Mucosa of gallbladder (tissue), 1 donor: ENCODE measurements at places on chromosomes 7 and 10.
A peak's percentile ranks its signal among the peaks of the same experiment; 100 is the strongest.

DNA sequence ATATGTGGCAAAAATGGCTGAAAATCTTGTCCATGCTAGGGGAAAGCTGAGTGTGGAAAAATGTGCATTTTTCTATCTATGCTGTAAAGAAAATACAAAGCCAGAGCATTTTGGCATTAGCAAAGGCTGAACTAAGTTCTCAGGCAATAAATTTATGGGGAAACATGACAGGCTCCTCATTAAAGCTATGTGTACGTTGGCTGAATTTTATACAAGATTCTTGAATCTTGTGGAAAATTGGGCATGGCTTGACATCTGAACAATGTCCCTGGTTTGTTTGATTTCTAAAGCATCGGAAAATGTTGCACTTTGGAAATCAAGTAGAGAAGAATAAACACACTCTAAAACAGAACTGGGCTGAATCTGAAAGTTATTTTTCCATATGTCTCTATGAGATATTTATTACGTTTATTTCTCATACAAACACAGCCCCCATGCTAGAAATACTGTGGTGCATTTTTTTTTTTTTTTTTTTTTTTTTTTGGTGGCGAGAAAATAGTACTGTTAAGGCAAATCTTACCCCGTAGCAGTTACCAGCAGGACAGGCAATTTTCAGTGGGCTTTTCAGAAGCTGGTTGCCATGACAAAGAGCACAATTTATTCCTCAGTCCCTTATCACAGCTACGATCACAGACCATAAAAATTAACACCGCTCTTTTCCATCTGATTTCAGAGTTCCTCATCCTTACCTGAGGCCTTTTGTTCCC is 16.9 kb downstream of the CPA1 start:
- no peak for DNase-seq

DNA sequence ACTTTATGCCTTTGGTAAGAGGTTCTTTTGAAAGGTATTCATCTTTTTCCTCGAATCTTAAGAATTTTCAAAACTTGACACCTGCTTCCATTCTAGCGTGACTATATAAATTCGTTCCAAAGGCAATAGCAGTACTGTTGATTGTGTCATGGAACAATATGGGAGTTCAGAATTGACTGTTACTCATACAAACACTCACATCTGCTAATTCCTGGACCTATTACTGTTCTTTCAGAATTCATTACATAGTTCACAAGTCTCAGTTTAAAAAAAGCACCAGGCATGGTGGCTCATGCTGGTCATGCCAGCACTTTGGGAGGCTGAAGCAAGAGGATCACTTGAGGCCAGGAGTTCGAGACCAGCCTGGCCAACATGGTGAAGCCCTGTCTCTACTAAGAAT is 80.9 kb downstream of the CACNB2 start:
- no peak for DNase-seq

DNA sequence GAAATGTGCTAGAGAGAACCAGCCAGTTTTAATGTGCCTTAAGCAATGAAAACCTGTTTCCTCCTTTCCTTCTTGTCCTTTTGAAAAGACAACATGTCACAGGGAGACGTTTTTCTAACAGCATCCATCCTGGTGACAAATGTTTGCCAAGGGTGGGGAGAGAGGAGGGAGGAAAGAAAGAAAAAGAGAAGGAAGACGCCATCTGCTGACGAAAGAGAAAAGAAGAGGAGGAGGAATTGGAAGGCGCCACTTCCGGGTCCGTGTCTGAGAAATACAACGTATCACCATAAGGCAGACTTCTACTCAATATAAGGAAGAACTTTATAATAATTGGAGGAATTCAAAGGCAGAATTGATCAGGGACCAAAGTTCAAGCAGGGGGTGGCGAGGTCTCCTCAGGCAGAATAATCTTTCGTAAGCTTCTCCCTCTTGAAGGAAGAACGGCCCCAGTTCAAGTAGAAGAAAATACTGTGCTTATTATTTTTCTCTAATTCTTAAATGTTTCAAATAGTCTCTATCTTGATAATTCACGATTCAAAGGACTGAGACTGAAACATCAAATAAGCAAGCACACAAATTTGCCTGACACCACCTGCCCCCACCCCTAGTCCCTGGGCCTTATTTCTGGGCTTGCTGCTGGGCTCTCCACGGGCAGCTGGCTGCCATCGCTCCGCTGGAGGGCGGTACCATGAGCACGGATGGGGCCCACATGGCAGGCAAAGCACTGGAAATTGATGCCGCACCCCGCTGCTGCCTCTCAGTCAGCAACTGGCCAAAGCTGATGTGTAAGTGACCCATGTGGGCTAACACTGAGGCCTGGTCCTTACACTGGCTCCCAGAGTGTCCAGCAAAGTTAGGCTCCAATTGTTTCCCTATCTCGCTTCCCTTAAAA is 273.7 kb upstream of the KLF14 start:
- DNase-seq: peak; percentile 87

DNA sequence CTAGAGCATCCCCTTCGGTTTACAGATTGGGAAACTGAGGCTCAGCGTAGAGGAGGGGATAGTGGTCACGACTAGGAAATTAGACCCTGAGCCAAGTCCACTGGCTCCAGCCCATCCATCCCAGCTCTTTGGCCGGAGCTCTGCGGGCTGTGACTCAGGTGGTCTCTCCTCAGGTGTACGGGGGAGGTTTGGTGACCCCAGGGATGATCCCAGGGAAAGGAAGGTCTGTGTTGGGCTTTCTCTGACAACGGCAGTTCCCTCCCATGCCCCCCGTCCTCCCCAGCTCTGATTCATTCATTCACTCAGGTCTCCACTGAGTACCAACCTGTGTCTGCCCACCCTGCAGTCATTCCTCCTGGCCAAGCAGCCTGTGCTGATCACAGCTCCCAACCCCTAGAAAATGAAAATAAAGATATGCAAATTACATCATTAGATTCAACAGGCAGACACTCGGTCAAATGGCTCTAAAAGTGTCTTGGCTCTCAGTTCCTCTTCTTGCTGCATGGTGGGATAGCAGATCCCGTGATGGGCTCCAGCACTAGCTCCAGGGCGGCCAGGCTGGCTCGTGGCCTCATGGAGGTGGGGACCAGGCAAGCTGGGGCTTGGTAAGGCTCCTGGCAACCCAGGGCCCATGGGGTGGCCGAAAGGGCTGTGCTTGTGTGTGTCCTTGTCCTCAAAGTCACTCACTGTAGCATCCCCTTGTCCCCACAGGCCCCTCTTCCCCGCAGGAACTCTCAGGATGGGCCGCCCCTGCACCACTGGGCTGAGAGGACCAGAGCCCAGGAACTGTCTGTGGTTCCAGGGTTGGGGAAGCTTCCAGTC is 37.8 kb downstream of the CLRN3 start:
- DNase-seq: no peak

DNA sequence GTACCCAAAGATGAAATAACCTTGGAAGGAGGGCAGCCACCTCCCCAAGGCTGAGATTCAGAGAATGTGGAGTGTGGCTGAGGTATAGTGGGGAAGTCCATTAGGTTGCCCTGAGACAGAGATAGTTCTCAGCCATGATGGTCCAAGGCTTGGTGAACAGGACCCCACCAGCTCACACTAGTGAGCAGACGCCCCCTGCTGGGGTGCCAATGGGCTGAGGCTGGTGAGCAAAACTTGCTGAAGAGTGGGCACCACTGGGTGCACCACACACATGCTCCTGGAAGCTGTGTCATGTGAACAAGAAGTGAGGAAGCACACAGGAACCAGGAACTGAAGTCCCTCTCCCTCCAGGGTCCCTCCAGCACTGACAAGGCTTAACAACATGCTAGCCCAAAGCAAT is 8.9 kb downstream of the FBXL13 start:
- DNase-seq: no peak

DNA sequence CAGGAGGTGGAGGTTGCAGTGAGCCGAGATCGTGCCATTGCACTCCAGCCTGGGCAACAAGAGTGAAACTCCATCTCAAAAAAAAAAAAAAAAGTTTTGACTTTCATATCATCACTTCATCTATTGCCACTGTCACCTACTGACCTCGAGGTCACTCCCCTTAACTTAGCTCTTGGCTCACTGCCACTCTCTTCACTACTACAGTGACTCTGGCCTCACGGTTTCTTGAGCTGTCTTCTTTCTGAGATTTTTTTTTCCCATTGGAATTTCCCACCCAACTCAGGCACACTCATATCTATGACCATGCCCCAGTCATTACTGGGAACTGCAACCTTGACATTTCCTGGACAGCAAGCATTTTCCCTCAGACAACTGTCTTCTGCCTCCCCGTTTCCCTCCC is 42.6 kb upstream of the C7orf33 start:
- no peak for DNase-seq

DNA sequence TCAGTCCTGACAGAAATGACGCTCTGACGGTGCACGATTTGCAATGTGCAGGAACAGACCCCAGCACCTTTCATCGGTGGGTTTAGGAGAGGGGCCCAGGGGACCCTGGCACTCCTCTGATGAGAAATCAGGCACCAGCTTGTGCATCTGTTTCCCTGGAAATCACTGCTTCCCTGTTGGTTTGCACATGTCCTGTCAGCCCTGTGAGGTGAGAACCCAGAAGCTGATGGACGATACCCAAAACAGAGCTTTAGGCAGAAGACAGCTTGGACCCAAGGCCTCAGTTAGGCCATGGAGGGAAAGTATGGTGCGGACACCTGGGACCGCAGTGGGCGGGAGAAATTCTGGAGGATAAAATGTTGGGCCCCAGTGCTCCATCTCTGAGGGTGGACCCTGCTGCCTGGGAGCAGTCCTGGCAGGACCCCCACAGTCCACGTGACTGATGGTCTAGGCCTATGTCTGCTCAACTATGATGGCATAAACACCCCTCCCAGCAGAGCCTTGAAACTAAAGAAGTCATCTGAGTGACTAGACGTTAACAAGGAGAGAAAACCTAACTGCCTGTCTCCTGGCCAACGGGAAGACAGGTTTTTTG is 242.8 kb downstream of the PTPRN2 start:
- no peak for DNase-seq
